Heart right ventricle (tissue), 16 donors: ENCODE measurements at places on chromosomes 13 and 19. TPM values are rescaled to one million over a fixed set of nuclear protein-coding genes. Genes with fewer than 3 reads are reported as not detected.

DNA sequence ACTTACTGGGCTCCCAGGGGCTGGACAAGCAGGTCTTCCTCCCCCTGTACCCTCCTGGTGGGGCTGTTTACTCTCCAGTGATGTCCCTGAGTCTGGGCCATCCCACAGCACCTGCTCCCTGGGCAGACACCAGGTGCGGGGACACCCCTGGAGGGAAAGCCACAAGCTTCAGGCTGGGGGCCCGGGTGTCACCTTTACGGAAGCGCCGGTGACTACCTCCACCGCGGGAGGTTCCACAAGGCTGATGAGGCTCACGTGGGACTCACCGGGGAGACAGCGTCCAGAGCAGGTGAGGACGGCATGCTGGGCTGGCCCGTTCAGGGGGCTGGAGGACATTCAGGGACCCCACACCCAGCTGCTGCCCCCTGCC, 24.9 kb downstream of the NFILZ start:
- peaks cover 6% of the 10 kb centered on the region for H3K4me1 ChIP-seq
- no peaks in the 10 kb centered on the region for H3K36me3 ChIP-seq
- H3K27me3 ChIP-seq, result no peaks in the 10 kb centered on the region
- H3K4me3 ChIP-seq, result no peak overlapping the region

DNA sequence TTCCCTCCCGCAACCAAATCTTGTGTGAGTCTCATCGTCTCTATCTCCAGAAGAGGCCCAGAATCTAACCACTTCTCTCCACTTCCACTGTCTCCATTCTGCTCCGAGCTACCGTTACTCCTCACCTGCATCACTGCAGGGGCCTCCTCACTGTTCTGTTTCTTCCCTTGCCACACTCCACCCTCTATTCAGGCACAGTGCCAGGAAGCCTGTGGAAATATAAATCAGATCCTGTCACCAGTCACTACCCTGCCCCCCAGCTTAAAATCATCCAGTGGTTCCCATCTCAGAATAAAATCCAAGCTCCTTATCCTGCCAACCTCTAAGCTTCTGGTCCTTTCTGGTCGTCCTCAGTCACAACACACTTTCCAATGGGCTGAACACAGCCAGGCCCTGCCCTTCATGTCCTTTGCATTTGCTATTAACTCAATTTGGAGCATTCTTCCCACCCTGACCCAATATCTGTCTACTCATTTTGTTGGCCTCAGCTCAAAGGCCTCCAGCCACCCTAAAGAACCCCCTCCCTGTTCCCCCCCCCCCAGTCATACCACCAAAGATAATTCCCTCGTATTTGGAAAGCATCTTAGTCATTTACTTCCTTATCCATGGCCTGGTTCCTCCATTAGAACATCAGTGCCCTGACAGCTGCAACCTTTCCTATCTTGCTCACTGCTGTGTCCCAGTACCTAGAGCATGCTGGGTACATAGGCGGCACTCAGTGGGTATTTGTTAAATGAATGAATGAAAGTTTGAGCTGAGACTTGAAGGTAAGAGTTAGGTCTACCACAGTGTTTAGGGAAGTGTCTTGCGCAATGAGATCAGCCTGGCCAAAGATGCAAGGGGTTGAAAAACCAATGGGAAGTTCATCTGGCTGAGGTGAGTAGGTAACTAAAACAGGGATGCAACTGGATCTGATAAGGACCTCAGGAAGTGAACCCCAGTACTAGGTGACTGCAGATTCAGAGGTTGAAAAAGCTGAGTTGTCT, 24.4 kb downstream of the ZNF175 start:
- H3K27ac ChIP-seq, result no peak overlapping the region
- H3K27me3 ChIP-seq, result peaks cover 26% of the 10 kb centered on the region
- H3K4me1 ChIP-seq, result peaks cover 16% of the 10 kb centered on the region
- H3K36me3 ChIP-seq, result no peaks in the 10 kb centered on the region
- no peak for DNase-seq
- H3K4me3 ChIP-seq, result peak overlapping the region; percentile 79

- DNase-seq, result no peak
- H3K4me1 ChIP-seq, result no peaks in the 10 kb centered on the region
Observed at GRCh38 chr13:73179650-73180274, 121.0 kb downstream of the KLF5 start.

- no peak overlapping the region for H3K4me3 ChIP-seq
- DNase-seq, result no peak
- no peaks in the 10 kb centered on the region for H3K27me3 ChIP-seq
- no peaks in the 10 kb centered on the region for H3K4me1 ChIP-seq
Observed at GRCh38 chr13:70644052-70644451, 535.8 kb upstream of the KLHL1 start.

DNA sequence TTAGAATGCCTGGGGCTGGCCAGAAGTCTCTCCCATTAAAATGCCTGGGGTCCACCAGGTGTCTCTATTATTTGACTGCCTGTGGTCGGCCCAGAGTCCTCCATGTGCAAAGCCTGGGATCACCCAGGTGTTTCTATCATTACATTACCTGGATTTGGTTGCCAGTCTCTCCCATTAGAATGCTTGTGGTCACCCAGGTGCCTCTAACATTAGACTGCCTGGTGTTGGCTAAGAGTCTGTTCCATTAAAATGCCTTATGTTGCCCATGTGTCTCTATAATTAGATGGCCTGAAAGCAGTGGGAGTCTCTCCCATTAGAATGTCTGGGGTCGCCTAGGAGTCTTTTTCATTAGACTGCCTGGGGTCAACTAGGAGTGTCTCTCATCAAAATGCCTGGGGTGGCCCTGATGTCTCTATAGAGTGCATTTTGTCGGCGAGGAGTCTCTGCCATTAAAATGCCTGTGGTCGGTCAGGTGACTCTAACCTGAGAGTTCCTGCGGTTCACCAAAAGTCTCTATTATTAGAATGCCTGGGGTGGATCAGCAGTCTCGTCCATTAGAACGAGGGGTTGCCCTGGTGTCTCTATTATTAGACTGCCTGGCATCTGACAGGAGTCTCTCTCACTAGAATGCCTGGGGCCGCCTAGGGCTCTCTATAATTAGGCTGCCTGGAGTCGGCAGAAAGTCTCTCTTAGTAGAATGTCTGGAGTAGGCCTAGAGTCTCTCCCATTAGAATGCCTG, 1540.5 kb downstream of the UQCRFS1 start:
- no peaks in the 10 kb centered on the region for H3K27me3 ChIP-seq
- peaks cover 55% of the 10 kb centered on the region for H3K4me1 ChIP-seq
- H3K27ac ChIP-seq, result peak overlapping the region; percentile 65
- no peaks in the 10 kb centered on the region for H3K36me3 ChIP-seq
- H3K4me3 ChIP-seq, result no peak overlapping the region
- DNase-seq, result peak; percentile 56

DNA sequence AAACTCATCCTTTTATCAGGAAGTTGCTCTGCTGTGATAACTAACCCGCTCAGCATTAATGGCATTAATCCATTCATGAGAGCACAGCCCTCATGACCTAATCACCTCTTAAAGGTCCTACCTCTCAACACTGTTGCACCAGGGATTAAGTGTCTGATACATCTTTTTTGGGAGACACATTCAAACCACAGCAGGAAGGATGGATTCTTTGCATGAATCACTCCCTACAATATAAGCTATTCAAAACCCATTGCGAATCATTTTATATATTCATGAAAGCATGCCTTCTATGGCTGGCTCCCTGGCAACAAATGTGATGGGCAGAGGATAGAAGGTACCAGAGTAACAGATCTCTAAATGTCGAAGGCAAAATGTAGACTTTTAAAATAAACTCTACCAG, 27.6 kb downstream of the ARL11 start:
- no peaks in the 10 kb centered on the region for H3K27me3 ChIP-seq
- H3K4me3 ChIP-seq, result no peak overlapping the region
- H3K36me3 ChIP-seq, result peaks cover 3% of the 10 kb centered on the region
- H3K27ac ChIP-seq, result no peak overlapping the region
- no peak for DNase-seq
- H3K4me1 ChIP-seq, result no peaks in the 10 kb centered on the region

DNA sequence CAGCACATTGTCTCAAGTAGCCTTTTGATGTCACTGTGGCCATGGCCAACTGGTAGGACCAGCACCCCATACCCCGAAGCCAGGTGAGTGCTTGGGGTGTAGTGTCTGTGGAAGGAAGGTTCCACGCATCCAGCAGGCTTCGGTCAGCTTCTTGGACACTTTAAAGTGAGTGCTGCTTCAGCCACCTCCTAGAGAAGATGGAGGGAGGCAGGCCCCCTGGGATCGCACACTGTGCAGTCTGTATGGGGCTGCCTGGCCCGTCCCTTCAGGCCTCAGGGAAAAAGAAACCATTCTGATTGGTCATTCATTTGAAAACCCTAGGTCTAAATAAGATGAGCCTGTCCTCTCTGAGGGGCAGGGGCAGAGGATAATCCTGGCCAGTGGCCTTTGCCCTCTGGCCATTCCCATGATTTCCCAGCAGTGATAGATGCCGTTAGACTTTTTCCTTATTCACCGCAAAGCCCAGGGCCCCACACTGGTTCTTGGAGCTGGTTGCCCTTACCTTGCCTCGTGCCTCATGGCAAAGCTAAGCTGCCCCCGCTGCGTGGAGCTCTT, 30.7 kb downstream of the GATAD2A start:
- no peaks in the 10 kb centered on the region for H3K27me3 ChIP-seq
- H3K4me1 ChIP-seq, result peaks cover 55% of the 10 kb centered on the region
- no peak for DNase-seq
- no peak overlapping the region for H3K4me3 ChIP-seq
- peak overlapping the region; percentile 81 for H3K27ac ChIP-seq
- H3K36me3 ChIP-seq, result peaks cover 6% of the 10 kb centered on the region

GRCh38 chr13:44425041-44425814, 51.6 kb downstream of the SERP2 start:
- peaks cover 18% of the 10 kb centered on the region for H3K4me1 ChIP-seq
- no peaks in the 10 kb centered on the region for H3K27me3 ChIP-seq
- H3K4me3 ChIP-seq, result no peak overlapping the region
- DNase-seq, result no peak
- H3K36me3 ChIP-seq, result no peaks in the 10 kb centered on the region

DNA sequence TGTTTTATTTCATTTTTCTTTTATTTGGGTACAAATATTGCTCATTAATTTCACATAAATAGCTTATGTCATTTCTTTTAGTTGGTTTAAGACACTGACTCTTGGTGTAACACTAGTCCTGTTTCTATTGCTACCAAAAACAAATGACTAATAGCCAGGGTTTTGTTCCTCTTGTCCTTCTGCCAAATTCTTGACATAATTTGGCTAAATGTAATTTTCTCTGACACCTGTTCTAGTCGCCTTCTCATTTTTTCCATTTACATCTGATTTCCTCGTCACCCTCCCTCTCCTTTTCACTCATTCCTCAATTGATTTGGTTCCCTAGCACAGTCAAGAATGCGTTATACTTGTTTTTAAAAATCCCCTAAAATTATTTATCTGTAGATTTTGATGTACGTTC, 1718.7 kb downstream of the EFNB2 start:
- no peaks in the 10 kb centered on the region for H3K27me3 ChIP-seq
- no peak overlapping the region for H3K4me3 ChIP-seq
- H3K27ac ChIP-seq, result no peak overlapping the region
- no peaks in the 10 kb centered on the region for H3K36me3 ChIP-seq
- DNase-seq, result no peak

GRCh38 chr13:38147050-38147449, 202.6 kb upstream of the UFM1 start:
- DNase-seq, result no peak
- H3K4me1 ChIP-seq, result no peaks in the 10 kb centered on the region
- no peak overlapping the region for H3K27ac ChIP-seq
- no peaks in the 10 kb centered on the region for H3K36me3 ChIP-seq
- H3K4me3 ChIP-seq, result no peak overlapping the region
- H3K27me3 ChIP-seq, result no peaks in the 10 kb centered on the region

DNA sequence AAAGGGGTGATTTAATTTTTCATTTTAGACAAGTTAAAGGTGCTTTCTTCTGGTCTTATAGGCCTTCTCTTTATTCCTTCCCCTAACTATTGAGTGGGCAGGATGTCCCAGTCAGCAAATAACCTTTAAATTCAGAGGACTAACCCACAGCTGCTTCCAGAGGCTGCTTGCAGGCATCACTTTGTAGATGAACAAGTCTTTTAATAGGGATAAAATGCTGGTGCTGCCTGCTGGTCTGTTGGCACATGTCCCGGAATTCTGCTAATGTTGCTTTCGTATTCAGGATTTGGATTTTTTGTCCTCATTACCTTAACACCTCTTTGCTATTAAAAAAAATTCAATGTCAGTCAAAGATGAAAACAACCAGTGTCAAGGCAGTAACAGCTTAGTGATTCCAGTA, 132.7 kb upstream of the KL start:
- no peaks in the 10 kb centered on the region for H3K4me1 ChIP-seq
- H3K4me3 ChIP-seq, result no peak overlapping the region
- H3K27ac ChIP-seq, result no peak overlapping the region
- H3K27me3 ChIP-seq, result no peaks in the 10 kb centered on the region
- H3K36me3 ChIP-seq, result no peaks in the 10 kb centered on the region
- DNase-seq, result no peak

GRCh38 chr13:49454388-49455006, 10.4 kb downstream of the SETDB2 start:
- H3K27me3 ChIP-seq, result no peaks in the 10 kb centered on the region
- DNase-seq, result no peak
- no peak overlapping the region for H3K4me3 ChIP-seq

DNA sequence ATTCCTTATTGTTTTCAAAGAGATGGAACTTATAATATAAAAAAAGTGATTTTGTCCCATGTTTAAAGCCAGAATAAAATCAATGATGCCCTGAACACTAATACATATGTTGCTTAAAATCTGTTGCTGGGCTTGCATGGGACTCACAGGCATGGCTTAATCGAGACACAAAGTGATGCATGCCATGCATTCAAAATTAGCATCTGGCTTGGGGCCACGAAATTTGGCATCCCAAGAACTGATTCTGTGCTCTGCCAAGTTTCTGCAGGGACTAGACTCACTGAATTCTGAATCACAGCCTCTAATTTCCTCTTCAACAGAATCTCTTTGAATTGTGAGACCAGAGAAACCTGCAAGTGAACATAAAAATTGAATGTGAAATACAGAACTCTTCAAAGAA, 109.2 kb downstream of the PCDH17 start:
- no peaks in the 10 kb centered on the region for H3K27me3 ChIP-seq
- peaks cover 5% of the 10 kb centered on the region for H3K4me1 ChIP-seq
- H3K4me3 ChIP-seq, result no peak overlapping the region
- H3K36me3 ChIP-seq, result no peaks in the 10 kb centered on the region
- peak; percentile 43 for DNase-seq

The ZNF726 gene
- 0.15 TPM for total RNA-seq

The FLT1 gene
- 49.5 TPM for total RNA-seq

The MBD3L3 gene
- not detected for total RNA-seq

The SYNGR4 gene
- total RNA-seq, result not detected

The VASP gene
- total RNA-seq, result 24.9 TPM

The ZNF568 gene
- 9.1 TPM for total RNA-seq

The KLF1 gene
- total RNA-seq, result not detected
